ENCODE measurements at places on chromosomes 4 and X. TPM values are rescaled to one million over a fixed set of nuclear protein-coding genes. Genes with fewer than 3 reads are reported as not detected.

GRCh38 chr4:76955182-76955581 is 5.6 kb downstream of the SEPTIN11 start:
- DNase-seq, result peak; percentile 51

- no peak for DNase-seq
These were observed 39.0 kb downstream of the IL15 start for GRCh38 chr4:141675384-141675783.

- no peak for DNase-seq
These were observed 17.9 kb upstream of the UBA6 start for GRCh38 chr4:67718848-67719247.

DNA sequence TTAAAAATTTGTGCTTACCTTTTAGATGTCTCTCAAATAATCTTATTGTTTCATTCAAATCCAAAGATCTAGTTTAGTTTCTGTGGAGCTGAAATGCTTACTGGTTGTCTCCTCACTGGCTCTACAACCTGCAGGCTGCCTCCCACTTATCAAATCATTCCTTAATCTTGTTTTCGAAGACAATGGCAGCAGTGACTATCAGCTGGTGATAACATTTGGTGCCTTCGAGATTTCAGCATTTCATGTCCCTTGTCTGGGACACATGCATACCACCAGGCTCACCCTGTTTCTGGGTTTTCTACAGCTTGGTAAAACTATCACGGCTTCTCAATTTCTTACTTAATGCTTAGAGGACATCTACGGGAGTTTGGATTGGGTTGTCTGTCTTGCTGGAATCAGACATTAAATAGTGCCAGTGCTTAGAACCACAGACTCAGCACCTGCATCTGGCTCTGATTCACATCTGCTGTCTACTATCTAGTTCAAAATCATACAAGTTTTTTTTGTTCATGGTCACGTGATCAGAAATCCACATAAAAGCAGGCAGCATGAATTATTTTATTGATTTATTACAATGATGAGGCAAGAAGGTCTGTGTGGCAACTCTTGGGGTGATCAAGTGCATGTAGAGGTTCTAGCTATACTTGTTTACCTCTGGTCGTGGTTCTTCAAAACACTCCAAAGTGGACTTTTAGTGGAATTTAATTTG is 32.0 kb upstream of the SMARCAD1 start:
- no peak for DNase-seq

GRCh38 chrX:134444681-134445080 is 15.3 kb upstream of the HPRT1 start:
- no peak for DNase-seq

GRCh38 chr4:87033902-87034301 is 99.1 kb downstream of the AFF1 start:
- no peak for DNase-seq

DNA sequence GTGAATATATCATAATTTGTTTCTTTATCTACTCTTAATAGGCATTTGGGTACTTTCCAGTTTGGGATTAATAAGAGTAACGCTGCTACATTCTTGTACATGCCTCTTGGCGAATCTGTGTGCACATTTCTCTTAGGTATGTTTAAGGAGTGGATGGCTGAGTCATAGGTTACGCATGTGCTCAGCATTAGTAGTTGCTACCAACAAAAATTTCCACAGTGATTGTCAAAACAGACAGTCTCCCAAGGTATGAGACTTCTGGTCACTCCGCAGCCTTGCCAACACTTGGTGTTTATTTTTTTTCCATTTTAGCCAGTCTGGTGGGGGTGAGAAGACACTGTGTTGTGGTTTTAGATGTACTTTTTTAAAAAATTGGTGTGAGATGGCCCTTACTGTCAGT is 44.6 kb downstream of the FGFBP1 start:
- no peak for DNase-seq

GRCh38 chr4:155094201-155094820 is 114.1 kb upstream of the NPY2R start:
- DNase-seq, result no peak

GRCh38 chr4:74671080-74671698 is 123.1 kb downstream of the BTC start:
- peak; percentile 25 for DNase-seq

- DNase-seq, result no peak
These were observed 52.4 kb upstream of the TMEM33 start for GRCh38 chr4:41882625-41883347.

GRCh38 chr4:151887031-151887815 is 126.4 kb upstream of the GATB start:
- DNase-seq, result no peak

DNA sequence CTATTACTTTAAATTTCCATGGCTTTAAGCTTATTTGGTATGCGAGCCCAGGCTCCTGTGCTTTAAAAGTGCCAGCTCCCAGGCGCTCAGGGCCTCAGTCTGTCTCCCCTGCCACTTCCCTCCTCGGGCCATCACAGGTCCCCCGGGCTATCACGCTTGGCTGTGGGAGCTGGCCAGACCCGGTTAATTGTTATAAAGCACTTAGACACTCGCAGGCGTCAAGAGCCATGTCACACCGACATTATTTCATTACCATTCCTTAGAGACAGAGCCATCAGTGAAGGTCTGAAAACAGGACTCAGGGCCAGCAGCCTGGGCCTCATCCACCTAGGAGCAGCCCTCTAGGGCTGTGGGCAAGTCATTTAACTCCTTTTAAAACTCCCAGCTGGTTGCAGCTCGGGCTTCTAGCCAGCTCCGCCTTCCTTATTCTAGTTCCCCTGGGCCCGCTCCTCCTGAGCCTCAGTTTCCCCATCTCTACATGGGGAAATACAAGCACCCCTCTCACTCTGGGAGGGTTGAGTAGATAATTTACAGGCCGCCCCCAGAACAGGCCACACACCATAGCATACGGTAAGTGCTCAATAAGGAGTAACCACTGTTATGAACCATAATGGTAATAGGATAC is 99.0 kb downstream of the HMX1 start:
- DNase-seq, result no peak

DNA sequence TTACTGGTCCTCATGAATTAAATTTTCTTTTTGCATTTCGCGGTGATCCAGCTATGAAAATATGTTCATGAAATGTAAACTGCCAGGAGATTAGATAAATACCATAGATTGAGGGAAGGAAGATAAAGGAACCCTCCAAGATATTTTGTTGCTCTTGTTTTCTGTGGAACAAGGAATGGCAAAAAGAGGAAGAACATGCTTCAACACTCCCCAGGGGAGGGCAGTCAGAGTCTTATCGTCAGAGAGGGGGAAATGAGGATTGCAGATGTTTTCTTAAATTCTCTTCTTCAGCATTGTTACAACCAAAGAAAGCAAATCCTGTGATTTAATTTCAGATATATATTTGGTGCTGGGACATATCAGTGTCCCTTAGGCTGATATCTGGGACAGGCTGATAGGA is 9.5 kb upstream of the SFRP2 start:
- no peak for DNase-seq

DNA sequence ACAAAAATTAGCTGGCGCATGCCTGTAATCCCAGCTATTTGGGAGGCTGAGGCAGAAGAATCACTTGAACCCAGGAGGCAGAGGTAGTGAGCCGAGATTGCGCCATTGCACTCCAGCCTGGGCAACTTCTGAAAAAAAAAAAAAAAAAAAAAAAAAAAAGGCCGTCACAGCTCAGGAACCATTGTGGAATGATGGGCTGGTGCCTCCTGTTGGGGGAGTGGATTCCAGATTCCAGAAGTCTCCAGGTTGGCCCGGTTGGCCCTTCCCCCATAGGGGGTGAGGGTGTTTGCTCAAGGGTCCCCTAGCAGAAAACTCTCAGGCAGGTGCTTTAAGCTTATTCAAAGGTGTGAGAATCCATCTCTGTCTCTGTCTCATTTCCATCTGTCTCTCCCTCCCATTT is 11.5 kb downstream of the SH3TC1 start:
- DNase-seq, result no peak

- no peak for DNase-seq
These were observed 8.9 kb downstream of the MSANTD1 start for GRCh38 chr4:3257556-3258482.

DNA sequence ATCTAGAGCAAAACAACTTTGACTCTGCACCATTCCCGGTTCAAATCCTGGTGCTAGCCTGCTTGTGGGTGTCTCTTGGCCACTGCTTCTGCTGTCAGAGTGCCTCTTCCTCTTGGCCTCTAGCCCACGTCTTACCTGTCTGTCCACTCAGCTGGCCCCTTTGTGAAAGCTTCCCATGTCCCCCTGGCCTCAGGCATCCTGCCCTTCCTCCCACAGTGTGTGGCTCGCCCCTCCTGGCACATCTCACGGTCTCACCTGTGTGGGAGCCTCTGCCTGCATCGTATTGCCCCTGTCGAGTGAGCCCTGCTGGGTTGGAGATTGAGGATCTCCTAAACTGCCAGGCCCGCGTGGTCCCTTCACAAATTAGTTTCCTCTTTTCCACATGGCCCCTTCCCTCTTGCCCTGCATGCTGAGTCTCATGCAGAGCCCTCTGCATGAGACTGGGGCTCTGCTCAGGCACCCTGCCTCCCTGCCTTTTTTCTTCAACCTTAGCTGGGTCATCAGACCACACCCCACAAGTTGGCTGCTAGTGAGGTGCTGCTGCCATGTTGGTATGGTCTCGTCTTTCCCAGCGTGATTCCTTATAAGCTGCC is 53.7 kb upstream of the TADA2B start:
- DNase-seq, result no peak

GRCh38 chr4:113783289-113783688 is 21.8 kb upstream of the CAMK2D start:
- no peak for DNase-seq

- no peak for DNase-seq
These were observed 135.7 kb upstream of the SCML1 start for GRCh38 chrX:17601441-17602200.

GRCh38 chrX:135923353-135923752 is 29.8 kb downstream of the SAGE1 start:
- no peak for DNase-seq

DNA sequence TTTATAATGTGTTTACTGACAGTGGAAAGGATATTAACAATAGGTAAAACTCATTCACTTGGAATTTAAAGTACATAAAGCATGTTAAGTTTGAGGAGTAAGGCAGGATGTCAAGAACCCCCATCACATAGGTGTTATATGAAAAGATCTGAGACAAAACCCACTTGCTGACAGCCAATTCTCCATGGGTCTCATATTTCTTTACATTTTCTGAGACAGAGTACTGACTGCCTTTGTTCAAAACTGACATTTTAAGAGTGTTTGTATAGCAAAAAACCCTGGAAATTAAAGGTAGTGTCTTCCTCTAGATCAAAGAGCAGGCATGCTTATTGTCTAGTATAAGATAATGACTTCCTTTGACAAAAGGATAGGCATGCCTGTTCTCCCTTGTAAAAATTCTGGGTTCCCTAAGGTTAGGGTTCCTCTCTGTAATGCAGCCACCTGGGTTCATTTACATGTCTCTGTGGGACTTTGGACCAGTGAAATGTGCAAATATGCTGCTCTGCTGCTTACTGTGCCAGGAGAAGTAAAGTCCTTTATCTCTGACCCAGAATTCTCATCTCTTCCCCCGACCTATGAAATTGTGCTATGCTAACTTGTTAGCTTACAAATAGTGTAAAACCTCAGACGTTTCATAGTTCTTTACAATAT is 123.6 kb downstream of the PCDH18 start:
- DNase-seq, result no peak

DNA sequence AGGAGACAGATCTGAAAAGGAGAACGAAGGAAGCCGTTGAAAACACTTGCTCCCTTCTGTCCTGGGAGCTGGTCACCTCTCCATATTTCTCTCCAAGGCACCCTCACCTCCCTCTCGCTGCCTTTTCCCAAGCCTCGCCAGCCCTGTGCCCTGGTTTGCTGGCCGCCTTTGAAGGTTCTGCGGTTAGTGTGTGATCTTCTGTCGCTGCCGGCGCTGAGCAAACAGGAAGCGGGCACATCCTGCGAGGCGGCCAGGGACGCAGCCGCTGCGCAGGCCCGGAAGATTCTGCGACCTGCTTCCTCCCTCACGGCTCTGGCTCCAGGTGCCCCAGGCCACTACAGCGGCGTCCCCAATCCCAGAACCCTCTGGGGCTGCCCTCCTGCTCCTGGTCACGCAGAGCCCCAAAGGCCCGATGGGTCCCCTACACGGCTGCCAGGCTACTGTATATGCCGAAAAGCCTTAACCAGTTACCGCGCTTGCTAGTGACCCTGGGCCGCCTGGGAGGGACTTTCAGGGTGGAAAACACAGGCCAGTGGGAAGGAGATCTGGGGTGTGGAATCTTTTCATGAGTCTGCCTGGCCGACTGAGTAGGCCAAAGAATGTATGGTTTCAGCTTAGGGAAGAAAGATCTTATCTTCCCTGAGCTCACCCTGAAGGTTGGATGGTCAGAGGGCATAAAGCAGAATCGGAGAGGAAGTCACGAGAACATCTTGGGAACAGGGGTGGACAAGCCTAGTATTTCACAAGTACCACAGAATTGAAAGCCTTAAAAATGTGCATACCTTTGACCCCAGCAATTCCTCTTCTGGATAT is 2.3 kb upstream of the SASH3 start:
- peak; percentile 21 for DNase-seq

GRCh38 chrX:15616531-15616930 is 15.8 kb upstream of the ACE2 start:
- no peak for DNase-seq

Gene GAGE12H
- polyA plus RNA-seq, result not detected

Gene CDX4
- polyA plus RNA-seq, result not detected

Gene OPHN1
- 8.8 TPM for polyA plus RNA-seq

Gene ADH7
- polyA plus RNA-seq, result not detected

Gene CWH43
- not detected for polyA plus RNA-seq

Gene SPANXB1
- not detected for polyA plus RNA-seq

Gene HPSE
- 1.7 TPM for polyA plus RNA-seq

Gene SERTM2
- not detected for polyA plus RNA-seq

Gene BGN
- polyA plus RNA-seq, result 235 TPM

Gene GAB3
- polyA plus RNA-seq, result 8.3 TPM

Gene GABRE
- polyA plus RNA-seq, result 18.8 TPM

Gene RHOXF2
- 0.18 TPM for polyA plus RNA-seq

Gene SLC16A2
- 27.0 TPM for polyA plus RNA-seq

Gene NSUN7
- 19.7 TPM for polyA plus RNA-seq

Gene MAML3
- 16.8 TPM for polyA plus RNA-seq

Gene FHIP1A
- 2.9 TPM for polyA plus RNA-seq

Gene GPR173
- 11.9 TPM for polyA plus RNA-seq

Gene ART3
- 0.35 TPM for polyA plus RNA-seq
